ENCODE measurements at places on chromosomes 6 and 20. TPM values are rescaled to one million over a fixed set of nuclear protein-coding genes. Genes with fewer than 3 reads are reported as not detected.

BPIFB4 gene
- total RNA-seq, result not detected

RAD21L1 gene
- not detected for total RNA-seq

STMND1 gene
- total RNA-seq, result 0.92 TPM

ERVFRD-1 gene
- 0.14 TPM for total RNA-seq

SLC4A11 gene
- total RNA-seq, result 0.89 TPM

ESR1 gene
- 0.18 TPM for total RNA-seq

IYD gene
- 22.6 TPM for total RNA-seq

BMP7 gene
- total RNA-seq, result 0.78 TPM

SLC26A8 gene
- total RNA-seq, result 0.50 TPM

PGC gene
- not detected for total RNA-seq

ZNF165 gene
- total RNA-seq, result 5.8 TPM

C4B gene
- total RNA-seq, result 31.2 TPM

CDKN1A gene
- 383 TPM for total RNA-seq

LGSN gene
- 0.08 TPM for total RNA-seq

LY6G6C gene
- total RNA-seq, result not detected

Data from left colon (tissue), 2 donors.